ENCODE measurements at places on chromosomes 7 and 10.

DNA sequence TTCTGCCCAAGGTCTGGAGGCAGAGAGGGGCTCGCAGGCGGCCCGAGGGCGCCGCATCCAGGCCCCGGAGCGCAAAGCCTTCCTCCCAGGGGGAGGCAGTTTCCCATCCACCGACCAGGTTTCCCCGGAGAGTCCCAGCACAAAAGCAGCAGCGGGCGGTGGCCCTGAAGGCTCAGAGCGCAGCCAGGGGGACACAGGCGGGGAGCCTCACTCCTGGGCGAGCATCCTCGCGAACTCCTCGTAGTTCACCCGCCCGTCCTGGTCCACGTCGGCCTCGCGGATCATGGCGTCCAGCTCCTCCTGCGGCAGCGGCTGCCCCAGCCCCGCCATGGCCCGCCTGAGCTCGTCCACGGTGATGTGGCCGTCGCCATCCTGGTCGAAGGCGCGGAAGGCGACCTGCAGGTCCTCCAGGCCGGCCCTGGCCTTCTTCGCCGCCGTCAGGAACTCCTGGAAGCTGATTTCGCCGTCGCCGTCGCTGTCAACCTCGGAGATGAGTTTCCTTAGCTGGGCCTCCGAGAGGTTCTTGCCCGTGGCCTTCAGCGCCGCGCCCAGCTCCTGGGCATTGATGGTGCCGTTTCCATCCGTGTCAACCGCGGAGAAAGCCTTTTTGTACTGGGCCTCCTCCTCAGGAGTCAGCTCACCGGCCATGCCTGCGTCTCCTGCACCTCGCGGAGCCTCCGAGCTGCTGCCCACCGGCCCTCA lies 428 bp downstream of the CALML5 start:
- DNase-seq, result no peak

GRCh38 chr7:40493609-40494051 lies 358.8 kb downstream of the SUGCT start:
- no peak for DNase-seq

DNA sequence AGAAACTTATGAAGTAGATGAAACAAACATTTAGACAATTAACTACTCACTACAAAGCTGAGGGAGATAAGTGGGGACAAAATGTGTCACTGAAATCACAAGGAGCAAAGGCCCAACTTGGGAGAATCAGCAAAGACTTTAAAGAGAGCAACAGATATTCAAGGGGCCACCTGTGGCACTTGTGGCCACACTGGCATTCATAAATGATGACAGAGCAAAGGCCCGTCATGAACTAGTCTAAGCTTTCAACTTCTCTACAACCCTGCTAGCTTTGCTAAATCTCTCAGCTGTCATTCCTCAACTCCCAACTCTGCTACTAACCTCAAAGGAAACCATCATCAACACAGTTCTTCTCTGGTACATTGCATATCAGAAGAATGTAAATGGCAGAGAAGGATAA lies 178.4 kb downstream of the CPEB3 start:
- no peak for DNase-seq

GRCh38 chr7:47614450-47614849 lies 32.5 kb upstream of the TNS3 start:
- DNase-seq, result no peak

- no peak for DNase-seq
Measured at GRCh38 chr10:132096223-132096622, 30.5 kb downstream of the JAKMIP3 start.

- DNase-seq, result no peak
Measured at GRCh38 chr7:143395187-143396149, 13.2 kb downstream of the EPHA1 start.

DNA sequence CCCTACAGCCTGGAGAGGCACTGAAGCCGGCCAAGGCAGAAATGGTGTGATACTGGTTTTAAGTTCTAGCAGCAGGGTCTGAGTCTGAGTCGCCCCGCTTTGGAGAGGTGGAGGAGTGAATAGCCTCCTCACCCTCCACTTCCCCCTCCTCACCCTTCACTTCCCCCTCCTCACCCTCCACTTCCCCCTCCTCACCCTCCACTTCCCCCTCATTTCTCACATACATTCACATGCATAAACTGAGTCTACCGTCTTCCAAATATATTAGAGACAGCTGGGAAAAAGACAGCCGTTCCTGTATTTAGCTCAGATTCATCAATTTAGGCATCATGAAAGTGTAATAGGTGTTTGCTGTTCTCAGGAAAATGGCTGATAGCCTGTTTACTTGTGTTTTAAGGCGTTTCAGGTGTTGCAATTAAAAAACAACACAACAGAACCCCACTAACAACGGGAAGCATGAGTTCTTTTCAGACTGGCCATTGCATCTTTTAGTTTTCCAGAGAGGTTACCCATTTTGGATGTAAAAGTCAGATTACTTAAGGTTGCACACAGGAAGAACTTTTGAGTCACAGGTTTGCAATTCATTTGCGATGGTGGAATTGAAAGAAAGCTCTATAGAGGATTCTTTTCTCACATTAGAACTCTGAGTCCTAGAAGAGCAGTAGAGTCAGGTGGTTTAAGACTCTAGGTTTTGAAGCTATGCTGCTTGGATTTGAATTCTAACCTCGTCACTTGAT lies 861 bp downstream of the NRBF2 start:
- DNase-seq, result no peak

Data from T1000 (cell line).